Activated naive CD8-positive, alpha-beta T cell treated with anti-CD3 and anti-CD28 coated beads, Interleukin-2, amount 50 U/mL, for 16 hours (primary cell): ENCODE measurements at places on chromosomes 11 and 22.

- DNase-seq, result no peak
These were observed 138.7 kb downstream of the TRIM29 start for GRCh38 chr11:119999220-119999619.

DNA sequence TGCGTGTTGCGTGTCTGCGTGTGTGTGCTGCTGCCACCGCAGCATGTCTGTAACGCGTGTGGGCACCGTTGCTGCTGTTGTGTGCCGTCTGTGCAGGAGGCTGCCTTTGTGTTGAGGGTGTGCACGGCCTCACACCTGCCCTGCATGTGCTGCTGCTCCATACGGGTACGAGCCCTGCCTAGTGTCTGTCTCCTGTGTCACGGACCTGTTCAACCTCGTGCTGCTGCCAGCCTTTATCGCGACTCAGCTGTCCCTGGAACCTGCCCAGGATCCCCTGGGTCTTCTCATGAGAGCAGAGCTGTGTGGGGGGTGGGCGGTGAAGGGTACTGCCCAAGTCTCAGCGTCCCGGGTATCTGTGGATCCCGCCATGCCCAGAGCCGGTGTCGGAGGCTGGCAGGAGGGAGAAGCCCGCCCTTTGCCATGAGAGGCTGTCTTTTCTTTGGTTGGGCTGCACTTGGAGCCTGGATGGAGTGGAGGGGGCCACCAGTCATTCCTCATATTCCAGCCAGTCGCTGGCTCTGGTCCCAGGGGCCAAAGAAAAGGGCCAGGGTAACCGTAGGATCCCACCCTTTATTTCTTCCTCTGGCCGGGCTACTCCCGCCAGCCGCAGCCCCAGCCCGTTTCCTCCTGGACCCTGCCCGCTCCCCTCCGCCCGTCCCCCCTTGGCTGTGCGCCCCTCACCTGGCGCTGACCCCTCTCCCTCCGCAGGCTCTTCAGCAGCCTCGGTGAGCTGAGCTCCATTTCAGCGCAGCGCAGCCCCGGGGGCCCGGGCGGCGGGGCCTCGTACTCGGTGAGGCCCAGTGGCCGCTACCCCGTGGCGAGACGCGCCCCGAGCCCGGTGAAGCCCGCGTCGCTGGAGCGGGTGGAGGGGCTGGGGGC, 7.8 kb upstream of the ACR start:
- DNase-seq, result no peak

DNA sequence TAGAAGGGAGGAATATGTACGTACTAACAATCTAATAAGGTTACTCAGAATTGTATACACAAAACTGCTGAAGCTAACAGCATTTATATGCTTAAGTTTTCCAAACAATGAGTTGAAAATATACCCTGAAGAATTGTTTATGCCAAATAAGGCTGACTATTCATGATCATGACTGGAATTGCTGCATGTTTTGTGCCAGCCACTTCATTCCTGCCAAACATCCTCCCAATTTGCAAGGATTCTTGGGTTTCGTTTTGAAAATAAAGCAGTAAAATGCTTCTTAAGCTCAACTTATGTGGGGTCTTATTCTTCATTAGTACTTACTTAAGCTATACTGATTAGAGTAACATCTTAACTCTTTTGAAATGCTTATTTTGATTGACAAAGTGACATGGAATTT, 149.0 kb downstream of the SPON1 start:
- no peak for DNase-seq

DNA sequence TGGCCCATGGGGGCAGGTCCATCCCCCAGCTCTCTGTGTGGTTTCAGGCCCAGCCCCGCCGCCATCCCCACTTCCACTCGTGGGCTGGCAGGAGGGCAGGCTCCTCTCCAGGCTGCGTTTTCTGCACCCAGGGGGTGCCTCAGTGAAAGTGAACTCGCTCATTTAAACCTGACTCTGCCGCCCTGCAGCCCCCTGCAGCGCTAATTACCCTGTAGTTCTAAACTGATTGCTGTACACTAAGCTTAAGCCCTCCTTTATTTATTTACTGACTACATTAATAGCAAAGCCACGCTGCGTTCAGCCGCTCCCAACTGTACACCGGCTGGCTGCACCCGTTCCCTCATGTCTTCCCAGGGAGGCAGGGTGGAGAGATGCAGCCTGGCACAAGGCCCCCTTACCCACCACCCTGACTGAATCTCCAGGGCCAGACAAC, 36.6 kb upstream of the NNMT start:
- no peak for DNase-seq

- DNase-seq, result no peak
These were observed 568.5 kb downstream of the KCNA4 start for GRCh38 chr11:29448246-29448877.

DNA sequence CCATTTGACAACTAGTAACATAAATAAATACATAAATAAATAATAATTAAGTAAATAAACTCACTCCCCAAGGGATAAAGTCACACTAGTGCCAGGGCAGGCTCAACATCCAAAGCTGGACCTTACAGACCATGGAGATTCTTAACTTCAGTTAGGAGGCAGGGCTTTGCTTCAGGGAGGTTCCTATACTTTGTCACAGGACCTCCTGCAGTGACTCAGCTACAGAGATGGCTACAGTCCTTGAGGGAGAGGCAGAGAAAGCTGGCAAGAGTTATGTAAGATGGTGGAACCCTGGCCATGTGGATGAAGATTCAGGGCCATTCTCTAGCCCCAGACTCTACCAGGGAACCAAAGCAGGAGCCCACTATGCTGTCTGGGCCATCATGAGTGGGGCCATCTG, 74.1 kb upstream of the CADM1 start:
- no peak for DNase-seq

GRCh38 chr11:65416341-65416824, 6.2 kb upstream of the NEAT1 start:
- peak; percentile 84 for DNase-seq

DNA sequence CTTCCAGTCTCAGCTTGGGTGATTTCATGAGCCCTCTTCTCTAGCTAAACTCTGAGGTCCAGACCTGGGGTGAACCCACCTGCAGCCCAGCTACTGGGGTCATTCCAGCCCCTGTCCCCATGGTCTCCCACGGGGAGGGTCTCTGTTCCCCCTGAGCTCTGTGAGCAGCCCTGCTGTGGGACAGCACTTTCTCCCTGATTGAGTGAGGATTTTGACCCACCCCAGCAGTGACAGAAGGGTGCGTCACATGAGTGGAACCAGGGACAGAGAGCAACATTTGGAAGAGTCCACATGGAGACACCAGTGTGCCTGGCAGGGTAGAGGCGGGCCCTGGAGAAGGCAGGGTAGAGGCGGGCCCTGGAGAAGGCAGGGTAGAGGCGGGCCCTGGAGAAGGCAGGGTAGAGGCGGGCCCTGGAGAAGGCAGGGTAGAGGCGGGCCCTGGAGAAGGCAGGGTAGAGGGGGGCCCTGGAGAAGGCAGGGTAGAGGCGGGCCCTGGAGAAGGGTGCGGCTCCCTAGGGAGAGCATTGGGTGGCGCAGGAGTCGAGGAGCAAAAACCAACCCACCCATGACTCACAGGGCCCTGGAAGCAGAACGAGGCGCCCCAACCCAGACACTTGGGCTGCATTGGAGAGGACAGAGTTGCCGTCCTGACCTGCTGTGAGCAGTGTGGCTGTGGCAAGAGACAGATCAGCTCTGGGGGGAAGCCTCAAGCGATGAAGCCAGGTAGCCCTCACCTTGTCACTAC, 227.7 kb upstream of the B3GAT1 start:
- DNase-seq, result no peak

GRCh38 chr11:116714902-116715301, 57.9 kb downstream of the BUD13 start:
- no peak for DNase-seq
